ENCODE measurements at places on chromosomes 7 and 10.

- no peak for DNase-seq
Observed at GRCh38 chr10:70906031-70906783, 17.8 kb upstream of the PCBD1 start.

DNA sequence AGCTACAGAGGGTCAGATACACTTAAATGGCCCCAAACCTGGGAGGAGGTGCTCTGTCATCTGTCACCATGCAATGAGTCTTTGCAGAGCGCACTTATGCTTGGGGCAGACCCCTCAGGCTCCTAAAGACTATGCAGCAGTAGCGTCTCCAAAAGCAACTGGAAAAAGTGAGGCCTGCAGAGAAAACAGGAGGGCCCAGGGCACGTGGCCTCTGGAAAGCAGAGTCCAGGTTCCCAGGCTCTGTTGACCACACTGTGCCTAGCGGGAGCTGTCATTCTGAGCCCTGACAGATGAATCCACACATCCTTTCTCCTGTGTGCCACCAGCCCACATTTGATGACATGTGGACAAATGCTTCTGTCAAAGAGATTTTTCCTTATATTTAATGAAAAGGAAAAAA is 66.4 kb downstream of the MINDY4 start:
- DNase-seq, result no peak

DNA sequence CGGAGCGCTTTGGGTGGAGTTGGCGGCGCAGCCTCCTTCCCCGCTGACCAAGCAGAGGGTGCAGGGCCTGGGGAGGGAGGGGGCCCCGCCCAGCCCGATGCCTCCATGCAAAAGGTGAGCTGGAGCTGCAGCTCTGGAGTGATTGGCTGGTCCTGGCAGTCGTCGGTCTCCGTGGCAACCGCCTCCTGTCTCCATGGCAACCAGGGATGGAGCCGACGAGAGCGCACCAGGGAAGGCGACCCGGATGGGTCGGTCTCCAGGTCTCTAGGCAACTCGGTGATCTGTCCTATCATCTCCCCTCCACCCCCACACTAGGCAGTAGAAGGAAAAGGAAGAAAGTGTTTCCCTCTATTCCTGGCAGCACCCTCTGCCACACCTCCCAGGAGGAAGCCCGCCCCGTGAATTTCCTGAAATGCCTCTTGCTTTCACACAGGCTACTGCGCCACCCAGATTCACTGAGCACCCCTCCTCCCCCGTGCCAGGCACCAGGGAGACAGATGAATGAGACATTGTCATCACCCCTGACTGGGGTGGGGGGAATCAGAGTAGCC is 647 bp upstream of the NACAD start:
- no peak for DNase-seq

DNA sequence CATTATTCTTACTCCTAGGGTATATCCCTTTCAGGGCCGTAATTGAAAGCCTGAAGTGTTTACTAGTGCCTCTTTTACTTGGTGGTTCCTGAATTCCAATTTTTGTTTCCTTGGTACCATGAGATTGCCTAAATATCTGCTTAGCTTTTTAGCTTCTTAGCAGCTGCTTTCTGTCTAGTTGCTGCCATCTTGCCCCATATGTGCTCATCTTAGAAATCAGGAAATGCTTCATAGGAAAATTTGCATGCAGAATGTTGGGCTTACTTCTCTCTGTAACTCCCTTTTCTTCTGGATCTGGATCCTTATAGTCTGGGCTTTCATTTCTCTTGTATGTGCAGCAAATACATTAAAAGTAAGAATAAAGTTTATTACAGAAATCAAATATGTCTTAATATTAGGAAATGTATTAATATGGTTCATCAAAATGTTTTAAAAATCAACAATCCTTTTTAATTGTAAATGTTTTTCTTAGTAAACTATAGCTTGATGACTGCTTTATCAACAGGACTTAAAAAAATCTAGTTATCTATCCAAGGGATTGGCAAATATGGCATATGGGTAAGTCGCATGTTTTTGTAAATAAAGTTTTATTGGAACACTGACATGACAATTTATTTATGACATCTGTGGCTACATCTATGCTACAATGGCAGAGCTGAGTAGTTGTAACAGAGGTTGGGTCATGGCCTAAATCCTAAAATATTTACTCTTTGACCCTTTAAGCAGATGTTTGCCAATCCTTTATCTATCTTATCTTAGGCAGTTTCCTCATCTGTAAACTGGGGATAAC is 73.5 kb upstream of the CDK6 start:
- no peak for DNase-seq

GRCh38 chr10:59724098-59724938 is 14.7 kb upstream of the SLC16A9 start:
- peak; percentile 83 for DNase-seq

DNA sequence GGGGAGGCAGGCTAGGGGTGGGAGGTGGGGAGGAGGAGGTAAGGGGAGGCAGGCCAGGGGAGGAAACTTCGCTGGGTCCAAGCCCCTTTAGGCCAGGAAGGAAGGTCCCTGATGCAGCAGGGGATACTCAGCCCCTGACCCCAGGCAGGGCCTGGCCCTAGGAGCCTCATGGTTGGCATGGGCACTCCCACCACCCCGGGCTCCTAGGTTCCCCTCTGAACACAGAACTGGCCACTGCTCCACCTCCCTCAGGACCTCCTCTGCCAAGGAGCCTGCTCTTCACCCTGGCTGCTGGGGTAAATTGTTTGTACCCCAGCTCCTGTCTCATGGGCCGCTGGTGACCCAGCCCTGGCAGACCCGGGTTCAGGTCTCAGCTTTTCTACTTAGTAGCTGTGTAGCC is 25.8 kb upstream of the CHST15 start:
- no peak for DNase-seq

DNA sequence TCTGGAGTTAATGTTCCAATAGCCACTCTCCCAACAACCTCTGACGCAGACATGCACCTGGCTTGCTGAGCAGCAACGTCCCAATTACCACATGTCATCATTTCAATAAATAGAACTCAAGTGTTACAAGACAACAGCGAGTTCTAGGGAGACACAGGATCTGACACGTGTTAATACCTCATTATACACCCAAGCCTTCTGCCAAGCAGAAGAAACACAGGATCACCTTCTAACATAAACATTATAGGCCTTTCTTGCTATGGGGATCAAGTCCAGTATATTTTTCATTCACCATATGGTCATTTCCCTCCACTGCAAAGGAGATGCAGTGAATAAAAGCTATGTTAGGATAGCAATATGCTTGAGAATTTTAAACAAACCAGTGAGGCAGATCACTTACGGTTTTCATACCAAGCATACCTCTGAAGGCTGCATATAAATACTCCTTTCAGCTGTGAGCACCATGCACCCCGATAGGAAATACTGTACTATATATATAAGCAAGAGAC is 74.2 kb downstream of the JAZF1 start:
- DNase-seq, result peak; percentile 67

GRCh38 chr10:5518143-5518542 is 6.6 kb upstream of the CALML3 start:
- no peak for DNase-seq

DNA sequence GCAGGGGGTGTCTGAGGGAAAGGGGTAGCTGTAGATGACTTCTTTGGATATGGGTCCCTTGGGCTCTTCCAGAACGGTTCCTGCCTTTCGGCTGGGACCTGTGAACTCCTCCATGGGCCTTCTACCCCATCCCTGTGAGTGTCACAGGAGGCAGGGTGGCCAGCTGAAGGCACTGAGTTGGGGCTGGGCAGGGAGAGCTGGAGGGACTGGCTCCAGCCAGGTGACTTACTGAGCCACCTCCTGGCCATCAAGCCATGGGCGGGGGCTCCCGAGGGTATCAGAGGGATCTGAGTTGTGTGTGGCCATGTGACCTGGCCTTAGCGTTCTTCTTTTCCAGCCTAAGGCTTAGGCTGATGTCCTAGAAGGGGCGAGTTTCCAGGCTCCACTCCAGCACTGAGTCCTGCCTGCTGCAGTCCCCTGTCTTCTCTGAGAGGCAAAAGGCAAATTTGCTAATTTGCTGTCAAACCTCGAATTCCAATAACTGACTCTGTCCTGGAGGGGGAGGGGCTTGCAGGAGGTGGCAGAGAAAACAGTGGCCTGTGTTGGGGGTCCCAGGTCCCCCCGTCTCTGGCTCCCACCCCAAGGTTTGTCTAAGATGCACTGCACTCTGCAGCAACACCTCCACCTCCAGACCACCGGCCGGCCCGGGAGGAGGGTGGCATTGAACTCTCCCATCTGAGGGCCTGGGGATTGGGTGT is 27.2 kb downstream of the ADCYAP1R1 start:
- DNase-seq, result no peak

GRCh38 chr7:8216334-8216690 is 45.7 kb downstream of the ICA1 start:
- DNase-seq, result no peak
